ENCODE measurements at places on chromosomes 7 and 10.

DNA sequence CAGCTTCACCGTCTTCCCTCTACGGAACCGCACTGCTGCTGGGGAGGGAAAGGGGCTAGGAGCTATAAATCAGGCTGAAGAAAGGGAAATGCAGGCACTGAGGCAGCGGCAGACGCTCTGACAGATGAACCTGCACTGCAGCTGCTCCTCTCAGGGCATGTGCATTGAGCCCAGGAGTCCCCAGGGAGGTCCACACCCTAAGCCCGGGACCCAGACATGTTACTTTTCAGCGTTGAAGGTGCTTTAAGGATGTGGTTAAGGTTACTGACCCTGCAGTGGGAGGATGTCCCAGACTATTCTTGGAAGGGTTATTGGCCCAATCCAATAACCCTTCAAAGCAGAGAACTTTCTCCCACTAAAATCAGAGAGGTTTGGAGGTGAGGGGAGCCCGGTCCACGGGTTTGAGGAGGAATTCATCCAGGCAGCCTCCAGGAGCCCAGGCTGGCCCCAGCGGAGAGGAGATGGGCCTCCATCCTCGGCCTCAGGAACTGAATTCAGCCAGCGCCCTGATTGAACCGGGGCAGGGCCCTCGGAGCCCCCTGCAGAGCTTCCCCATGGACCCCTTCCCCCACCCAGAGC is 75.4 kb downstream of the ADARB2 start:
- no peak for DNase-seq

GRCh38 chr7:158442260-158442659 is 145.4 kb downstream of the PTPRN2 start:
- no peak for DNase-seq

- no peak for DNase-seq
These were observed 3.2 kb downstream of the SFRP5 start for GRCh38 chr10:97768322-97769315.

GRCh38 chr10:126208726-126209302 is 179.5 kb downstream of the ADAM12 start:
- no peak for DNase-seq

DNA sequence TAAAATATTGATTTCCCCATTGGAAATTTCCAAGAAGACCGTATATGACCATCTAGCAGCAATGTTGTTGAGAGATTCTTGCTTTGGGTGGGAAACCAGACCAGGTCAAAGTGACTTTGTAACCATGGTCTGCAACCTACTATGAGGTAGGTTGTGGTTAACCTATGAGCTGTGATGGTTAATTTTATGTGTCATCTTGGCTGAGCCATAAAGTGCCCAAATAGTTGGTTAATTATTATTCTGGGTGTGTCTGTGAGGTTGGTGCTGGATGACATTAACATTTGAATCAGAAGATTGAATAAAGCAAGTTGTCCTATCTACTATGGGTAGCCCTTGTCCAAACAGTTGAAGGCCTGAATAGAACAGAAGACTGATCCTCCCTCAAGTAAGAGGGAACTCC is 18.3 kb upstream of the RALA start:
- no peak for DNase-seq

DNA sequence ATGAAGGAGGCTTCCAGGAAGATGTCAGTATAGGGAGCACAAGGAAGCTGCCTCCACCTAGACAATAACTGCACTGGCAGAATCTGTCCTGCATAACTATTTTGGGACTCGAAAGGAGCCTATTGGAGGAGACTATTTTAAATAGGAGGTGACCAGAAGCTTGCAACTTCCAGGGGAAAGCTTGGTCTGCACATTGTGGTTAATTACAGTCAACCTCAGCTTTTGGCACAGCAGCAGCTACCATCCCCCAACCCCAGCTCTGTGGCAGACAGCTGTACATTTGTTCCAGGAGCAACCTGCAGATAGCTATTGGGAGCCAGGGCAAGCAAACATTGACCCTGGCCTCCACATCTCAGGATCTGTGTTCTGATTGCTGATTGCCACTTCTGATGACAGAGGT is 46.3 kb upstream of the NANOS1 start:
- no peak for DNase-seq

DNA sequence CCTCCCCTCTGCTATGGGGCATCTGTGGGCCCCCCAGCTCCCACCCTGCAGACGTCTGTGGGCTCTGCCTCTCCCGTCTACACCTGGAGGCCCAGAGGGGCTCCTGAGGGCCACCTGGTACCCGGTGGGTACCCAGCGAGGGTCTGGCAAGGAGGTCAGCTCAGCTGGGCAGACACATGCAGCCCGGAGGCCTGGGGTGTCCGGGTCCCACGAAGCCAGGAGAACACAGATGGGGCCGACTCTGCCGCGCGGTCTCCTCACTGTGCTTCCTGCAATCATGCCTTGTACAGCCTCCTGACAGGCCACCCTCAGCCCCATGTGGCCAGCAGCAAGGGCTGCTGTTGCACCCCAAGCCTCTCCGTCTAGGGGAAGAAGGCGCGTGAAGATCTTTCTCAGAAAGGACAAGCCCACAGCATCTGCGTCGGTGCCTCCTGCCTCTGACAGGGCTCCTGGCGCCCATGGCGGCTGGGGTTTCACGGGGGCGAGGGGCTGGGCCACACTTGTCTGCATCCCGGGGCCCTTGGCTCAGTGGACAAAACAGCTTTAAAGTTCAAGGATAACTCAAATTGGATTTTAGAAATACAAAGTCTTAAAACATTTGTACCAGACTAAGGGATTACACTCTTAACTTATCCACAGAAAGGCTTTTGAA is 391.3 kb downstream of the DNAJB6 start:
- no peak for DNase-seq

DNA sequence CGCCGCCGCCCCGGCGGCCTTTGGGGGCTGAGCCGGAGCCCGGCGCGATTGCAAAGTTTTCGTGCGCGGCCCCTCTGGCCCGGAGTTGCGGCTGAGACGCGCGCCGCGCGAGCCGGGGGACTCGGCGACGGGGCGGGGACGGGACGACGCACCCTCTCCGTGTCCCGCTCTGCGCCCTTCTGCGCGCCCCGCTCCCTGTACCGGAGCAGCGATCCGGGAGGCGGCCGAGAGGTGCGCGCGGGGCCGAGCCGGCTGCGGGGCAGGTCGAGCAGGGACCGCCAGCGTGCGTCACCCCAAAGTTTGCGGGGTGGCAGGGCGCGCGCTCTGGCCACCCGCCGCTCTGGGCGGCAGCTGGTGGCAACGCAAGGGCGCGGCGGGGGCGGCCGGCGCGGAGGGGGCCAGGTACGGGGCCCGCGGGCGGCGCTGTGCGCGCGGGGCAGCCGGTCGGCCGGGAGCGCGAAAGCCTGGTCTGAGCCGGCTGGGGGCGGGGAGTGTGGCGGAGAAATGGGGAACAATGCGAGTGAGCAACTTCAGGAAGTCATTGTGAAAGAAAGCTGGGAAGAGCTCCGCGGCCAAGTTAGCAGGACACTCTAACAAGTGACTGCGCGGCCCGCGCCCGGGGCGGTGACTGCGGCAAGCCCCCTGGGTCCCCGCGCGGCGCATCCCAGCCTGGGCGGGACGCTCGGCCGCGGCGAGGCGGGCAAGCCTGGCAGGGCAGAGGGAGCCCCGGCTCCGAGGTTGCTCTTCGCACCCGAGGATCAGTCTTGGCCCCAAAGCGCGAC is at the start of gene IKZF1:
IKZF1 (plus strand) TSS at position 588 of the 782 bp plus-strand sequence. CDS start 14,346 bp downstream, outside the sequence.
- no peak for DNase-seq

DNA sequence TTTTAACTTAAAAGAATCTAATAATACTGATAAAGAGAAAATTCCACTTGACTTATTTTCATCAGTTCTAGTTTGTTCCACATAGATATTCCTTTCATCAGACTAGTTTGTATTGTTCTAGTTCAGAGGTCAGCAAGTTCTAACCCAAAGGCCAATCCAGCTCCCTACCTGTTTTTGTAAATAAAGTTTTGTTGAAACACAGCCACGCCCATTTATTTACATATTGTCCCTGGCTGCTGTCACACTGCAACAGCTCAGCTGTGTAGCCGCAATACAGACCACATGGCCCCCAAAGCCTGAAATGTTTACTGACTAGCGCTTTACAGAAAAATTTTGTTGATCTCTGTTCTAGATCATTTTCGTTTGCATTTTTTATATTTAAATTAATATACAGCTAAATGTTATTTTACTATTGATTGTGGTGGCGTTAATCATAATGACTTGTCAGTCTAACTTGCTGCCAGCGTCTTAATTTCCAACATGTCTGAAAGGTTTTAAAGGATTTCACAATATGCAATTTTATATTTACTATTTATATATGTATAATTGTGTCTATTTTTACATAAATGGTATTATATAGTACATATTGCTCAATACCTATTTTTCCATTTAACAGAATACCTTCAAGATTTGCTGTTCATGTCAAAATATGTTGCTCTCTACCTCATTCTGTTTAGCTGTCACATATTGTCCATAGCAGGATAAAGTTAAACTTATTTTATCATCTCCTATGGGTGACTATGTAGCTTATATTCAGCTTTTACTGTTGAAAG is 159.3 kb downstream of the DYNC1I1 start:
- no peak for DNase-seq

DNA sequence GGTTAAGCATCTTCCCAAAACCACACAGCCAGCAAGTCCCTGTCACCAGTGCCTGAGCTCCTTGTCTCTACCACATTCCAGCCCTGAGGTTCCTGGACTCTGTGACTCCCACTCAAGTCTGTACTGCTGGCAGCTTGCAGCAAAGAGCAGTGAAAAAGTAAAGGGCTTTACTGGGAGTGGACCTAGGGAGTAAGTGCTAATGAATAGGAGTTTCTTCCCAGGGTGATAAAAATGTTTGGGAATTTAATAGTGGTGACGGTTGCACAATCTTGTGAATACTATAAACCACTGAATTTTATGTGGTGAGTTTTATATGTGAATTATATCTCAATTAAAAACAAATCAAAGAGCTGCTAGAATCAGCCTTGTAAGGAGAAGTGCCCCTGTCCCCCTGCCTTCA is 22.6 kb downstream of the HSPA12A start:
- no peak for DNase-seq

DNA sequence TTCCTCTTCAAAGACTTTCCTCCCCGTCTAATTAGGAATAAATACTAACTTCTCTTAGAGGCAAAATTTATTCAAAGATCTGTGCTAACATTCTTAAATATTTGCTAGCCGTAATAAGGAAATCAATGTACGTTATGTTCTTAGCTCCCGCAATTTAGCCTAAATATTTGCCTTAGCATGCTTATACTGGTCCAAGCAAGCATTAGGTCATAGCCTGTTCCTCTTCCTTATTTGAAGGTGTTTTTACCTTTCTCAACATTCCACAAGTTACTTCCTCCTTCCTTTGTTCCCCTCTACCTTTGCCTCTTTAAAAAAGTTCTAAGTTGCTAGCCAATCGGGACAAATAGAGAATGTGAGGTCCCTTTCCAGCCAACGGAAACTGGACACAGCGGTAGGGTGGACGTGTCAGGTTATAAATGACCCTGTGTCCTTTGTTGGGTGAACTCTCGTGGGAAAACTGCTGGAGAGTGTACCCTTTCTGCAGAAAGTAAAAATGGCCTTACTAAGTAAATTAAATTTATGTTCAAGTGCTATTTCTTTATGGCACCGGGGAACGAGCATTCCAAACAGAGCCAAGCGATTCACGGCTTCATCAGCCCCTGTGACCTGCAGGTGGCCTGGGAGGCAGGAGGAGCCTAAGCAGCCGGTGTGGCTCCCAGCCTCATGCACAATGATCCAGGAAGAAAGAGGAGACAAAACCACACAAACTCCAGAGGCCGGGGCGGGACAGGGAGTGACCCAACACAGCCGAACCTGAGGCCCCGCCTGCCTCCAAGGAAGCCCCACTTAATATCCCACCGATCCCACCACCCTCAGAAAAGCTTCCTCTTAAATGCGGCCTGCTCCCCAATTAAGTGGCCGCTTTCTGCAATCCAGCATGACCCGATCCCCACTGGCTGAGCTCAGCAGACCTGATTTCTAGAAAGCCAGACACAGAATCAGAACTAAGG is 67.0 kb downstream of the ZRANB1 start:
- no peak for DNase-seq

GRCh38 chr7:126213876-126214275 is 1038.9 kb downstream of the GRM8 start:
- DNase-seq, result no peak

GRCh38 chr10:54843085-54843646 is 42.1 kb upstream of the PCDH15 start:
- DNase-seq, result no peak

DNA sequence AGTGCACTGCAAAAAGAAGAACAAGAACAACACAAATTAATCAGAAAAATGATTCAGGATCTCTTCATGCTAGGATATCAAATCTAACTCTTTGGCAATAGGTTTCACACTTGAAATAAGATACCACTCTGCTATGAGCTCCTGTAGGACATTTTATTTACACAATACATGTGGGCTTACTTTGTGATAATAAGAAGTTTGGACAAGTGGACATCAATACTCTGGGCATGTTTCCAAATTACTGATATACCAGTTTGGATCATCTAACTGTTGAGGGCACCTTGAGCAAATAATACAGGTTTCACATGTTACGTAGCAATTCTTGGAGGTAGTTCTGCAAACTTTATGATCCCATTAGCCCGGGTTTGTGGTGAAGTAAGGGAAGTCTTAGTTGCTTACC is 59.8 kb downstream of the CPVL start:
- no peak for DNase-seq

DNA sequence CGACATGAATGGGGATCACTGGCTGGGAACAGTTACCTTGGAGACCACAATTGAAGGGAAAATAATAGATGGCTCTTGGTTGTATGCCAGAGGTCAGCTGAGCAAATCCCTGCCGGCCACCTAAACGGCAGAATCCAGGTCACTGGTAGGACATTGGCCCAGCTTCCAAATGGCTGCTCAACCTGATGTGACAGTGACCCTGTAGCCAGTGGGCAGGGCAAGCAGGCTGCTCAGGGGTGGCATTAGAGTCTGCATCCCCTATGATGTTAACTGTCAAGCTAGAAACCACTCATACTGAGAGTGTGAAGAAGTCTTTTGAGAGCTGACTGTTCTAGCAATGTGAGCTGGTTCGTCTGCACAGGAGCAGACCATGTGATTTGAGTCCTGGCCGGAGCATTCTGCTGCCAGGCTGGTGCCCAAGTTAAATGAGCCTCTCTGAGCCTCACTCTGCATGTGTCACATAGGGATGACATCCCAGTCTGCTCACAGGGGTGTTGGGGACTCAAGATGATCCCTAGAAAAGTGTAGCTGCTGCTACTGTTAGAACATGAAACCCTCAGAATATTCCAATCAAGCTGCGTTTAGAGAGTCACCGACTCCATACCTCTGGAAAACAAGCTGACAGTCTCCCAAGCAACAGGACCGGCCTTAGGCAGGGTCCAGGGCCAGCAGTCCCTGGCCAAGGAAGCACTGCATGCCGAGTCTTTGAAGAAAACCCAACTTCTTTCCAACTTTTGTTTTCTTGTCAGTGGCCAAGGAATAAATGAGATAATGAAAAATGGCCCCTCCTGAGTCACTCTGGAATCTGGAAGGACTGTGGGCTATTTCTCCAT is 69.7 kb downstream of the VWA2 start:
- no peak for DNase-seq

DNA sequence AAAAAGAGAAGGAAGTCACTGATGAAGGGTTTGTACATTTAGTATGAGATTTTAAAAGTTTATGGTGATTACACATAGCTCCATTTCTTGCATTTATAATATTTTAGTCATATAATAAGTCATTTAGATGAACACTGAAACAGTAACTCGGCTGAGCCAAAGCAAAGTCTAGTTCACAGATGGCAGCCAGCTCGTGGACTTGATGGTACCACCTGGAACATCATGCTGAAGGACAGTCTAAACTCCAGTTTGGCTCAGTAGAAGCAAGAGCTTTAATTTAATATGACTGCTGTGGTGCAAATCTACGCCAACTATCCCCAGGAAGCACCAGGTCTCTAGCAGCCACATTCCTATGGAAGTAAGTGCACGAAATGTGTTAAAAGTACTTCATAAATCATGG is 16.4 kb downstream of the SRI start:
- DNase-seq, result no peak

- DNase-seq, result no peak
These were observed 9.7 kb downstream of the ADRA2A start for GRCh38 chr10:111086574-111086973.

All from activated CD4-positive, alpha-beta T cell treated with anti-CD3 and anti-CD28 coated beads, Interleukin-2, amount 50 U/mL, for 24 hours (primary cell).